Lung microvascular endothelial cell (primary cell): ENCODE measurements at places on chromosomes 5 and 9.

DNA sequence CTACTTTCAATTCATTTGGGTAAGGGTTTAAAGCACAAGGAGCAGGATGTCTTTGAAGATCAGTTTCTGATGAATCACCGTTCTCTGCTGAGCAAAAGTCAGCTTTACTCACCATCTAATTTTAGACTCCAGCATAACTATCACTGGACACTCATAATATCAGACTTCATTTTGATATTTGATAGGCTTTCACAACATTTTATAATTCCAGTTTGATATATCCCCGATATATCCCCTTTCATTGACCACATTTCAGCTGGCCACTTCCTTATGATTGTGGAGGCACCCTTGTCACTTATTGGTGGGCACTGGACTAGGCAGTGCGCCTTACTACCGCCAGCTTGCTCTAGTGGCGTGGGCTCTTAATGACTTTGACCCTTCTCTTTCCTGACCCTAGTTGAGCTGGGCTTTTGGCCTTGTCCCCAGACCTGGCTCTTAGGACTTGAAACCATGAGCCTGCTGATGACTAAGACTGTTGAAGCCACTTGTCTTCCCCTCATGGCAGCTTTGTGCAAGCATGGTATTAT lies 46.8 kb downstream of the CYSTM1 start:
- DNase-seq = peak; percentile 82

DNA sequence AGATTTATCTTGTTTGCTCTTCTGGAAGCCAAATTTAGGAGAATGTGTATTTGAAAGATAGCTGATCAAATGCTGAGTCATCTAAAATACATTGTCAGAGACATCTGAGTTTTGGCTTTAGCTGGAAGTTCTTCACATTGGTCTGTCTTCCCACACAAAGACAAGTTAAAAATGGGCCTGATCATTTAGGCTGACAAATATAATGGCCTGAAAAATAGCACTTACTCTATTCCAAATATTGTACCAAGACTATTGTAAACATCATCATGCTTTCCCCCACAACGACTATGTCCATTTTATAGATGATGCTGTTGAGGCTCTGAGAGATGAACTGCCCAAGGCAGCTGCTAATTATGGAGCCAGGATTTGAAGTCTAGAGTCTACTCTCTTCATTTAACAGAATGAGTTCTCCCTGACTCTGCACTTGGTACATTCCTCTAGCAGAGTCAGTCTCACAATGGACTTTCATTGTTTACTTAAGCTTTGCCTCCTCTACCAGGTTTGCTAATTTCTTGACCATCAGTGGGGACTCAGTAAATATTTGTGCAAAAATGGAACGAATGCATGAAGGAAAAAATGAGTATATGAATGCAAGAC lies 619.4 kb upstream of the KLF4 start:
- no peak for DNase-seq

GRCh38 chr5:170278611-170279458 lies 18.7 kb downstream of the LCP2 start:
- DNase-seq = peak; percentile 70

GRCh38 chr5:88695931-88696330 lies 187.1 kb downstream of the MEF2C start:
- DNase-seq = no peak

DNA sequence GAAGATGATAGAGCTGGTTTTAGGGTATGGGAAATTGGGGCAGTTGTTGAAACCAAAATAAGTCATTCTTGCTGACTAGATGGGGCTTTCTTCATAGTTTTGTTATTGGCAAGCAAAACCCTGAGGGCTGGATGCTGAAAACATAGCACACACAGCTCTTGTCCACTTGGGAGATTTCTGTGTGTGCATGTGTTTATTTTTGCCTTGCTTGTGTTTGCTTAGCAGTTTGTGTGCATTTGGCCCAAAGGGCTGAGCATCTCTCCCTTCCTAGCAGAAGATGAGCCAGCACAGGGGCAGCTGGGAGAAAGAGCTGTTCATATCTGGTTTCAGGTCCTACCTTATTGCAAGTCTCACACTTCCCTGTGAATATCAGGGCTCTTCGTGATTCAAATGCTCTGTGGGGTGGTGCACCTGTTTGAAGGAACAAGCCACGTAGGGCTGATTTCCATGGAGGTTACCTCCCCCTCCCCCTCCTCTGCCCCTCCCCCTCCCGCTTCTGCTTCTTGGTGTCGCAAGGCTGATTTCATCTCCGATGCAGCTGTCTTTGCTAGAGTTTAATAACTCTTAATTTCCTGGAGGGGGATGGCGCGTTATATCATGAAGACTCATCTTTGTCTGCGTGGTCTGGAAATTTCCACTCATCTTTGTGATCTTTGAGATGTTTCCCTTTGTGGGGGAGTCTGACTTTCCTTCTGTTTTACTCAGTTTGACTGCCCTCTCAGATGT lies 296.5 kb downstream of the ARHGAP26 start:
- DNase-seq = no peak

GRCh38 chr9:15475923-15476536 lies 34.7 kb downstream of the PSIP1 start:
- DNase-seq = no peak

DNA sequence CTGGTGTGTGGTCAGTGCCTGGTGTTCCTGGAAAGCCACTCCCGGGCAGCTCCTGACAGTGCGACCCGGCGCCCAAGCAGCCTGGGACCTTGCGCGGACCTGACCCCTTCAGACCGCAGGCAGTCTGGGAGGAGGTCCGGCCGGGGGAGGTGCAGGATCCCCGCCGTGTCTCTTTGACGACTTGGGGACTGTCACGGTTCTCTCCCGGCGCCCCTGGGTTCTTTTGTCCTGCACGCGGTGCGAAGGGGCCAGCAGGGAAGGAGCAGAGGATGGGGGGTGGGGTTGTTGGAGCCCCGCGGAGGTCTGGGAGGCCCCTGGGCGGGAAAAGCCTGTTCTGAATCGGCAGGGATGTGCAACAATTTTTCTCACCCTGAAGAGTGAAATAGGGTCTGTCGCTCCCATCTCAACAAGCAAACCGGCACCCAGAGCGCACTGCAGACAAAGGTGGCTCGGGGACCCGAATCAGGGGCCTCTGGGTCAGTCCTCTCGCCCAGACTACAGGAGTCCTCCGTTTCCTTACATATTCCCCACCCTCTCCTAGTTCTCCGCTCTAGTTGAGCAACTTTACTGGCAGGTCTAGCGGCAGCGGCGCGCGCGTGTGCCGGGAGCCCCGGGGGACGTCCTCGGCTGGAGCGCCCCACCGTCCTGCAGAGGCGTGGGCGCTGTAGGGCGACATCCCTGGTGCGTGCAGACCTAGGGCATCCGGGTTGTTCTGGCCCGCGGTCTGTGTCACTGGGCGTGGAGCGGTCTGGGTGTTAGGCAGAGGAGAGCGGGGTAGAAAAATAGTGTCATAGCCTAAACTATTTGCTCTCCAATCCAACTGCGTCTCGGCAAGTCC lies 1.2 kb downstream of the VCAN start:
- no peak for DNase-seq

GRCh38 chr5:54702470-54702869 lies 184.9 kb downstream of the SNX18 start:
- DNase-seq = peak; percentile 86

DNA sequence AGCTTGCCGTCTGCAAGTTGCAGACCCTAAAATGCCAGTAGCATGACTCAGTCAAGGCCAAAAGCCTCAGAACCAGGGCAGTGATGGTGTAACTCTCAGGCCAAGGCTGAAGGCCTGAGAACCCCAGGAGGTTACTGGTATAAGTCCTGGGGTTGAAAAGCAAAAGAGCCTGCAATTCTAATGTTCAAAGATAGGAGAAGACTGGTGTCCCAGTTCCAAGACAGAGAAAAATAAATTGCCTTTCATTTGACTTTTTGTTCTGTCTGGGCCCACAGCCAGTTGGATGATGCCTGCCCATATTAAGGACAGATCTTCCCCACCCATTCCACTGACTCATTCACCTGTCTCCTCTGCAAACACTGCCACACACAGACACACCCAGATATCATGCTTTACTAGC lies 673.2 kb downstream of the CDH18 start:
- no peak for DNase-seq

- no peak for DNase-seq
These were observed 79.6 kb downstream of the RAI14 start for GRCh38 chr5:34735491-34736426.

DNA sequence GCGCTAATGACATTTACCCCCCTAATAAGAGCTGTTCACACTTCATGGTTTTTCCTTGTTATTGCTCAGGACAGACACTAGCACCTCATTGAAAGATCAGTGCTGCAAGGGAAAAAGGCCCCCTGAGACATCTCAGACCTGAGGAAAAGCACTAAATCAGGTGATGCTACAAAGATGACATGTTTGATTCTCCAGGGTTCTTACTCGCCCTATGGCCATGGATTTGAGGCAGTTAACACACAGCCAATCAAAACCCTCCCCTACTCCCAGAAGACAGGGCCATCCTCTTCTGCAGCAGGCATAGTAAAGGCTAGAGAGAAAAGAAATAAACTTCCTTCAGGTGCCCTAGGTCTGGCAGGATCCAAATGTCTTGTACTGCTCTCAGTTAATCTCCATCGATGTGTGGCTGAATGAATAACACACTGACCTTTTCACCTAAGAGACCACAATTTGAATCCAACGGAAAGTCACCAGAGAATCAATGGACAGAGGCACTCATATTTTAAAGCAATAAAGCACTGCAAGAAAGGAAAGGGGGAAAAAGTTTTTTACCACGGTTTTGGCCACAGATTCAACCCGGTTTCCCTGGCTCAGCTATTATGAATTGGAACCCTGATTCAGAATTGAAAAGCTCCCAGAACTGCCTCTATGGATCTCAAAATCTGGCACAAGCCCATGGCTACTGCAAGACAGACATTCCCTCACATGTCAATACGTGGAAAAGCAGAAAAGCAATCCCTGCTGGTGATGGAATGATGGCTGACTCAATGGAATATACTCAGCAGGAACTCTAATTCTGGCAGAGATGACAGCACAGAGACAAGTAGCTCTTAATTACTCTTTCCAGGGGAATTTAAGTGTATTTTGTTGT lies 329.5 kb downstream of the BNC2 start:
- DNase-seq = peak; percentile 82

GRCh38 chr9:112233769-112234168 lies 58.7 kb upstream of the SUSD1 start:
- no peak for DNase-seq

- peak; percentile 79 for DNase-seq
These were observed 82.6 kb upstream of the FST start for GRCh38 chr5:53397845-53398244.

DNA sequence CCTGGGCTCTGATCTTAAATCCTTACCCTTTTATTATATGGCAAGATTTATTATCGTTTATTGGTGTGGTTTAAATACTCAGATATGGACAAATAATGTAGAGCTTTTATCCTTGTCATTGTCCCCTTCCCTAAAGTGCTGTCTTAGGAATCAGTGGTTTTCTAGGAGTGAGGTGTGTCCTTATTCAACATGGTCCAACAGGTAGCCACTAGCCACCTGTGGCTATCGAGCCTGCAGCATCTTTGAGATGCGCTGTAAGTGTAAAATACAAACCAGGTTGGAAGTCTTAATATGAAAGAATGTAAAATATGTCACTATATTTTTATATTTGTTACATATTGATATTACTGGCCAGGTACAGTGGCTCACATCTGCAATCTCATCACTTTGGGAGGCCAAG lies 82.4 kb upstream of the BASP1 start:
- no peak for DNase-seq
